ENCODE measurements at places on chromosomes 1 and 21. TPM values are rescaled to one million over a fixed set of nuclear protein-coding genes. Genes with fewer than 3 reads are reported as not detected.

CELA3B gene
- total RNA-seq, result not detected

RGS13 gene
- total RNA-seq, result 0.62 TPM

SSX2IP gene
- total RNA-seq, result 62.4 TPM

APOBEC4 gene
- total RNA-seq, result not detected

OR6N1 gene
- not detected for total RNA-seq

UBE2J2 gene
- 50.3 TPM for total RNA-seq

CD84 gene
- total RNA-seq, result not detected

RCSD1 gene
- 121 TPM for total RNA-seq

All from myocyte (in vitro differentiated cells).